ENCODE measurements at places on chromosomes 3 and 15. TPM values are rescaled to one million over a fixed set of nuclear protein-coding genes. Genes with fewer than 3 reads are reported as not detected.

Gene SMAD6
- 0.40 TPM for total RNA-seq

Gene PLA2G4E
- total RNA-seq, result not detected

Gene CRBN
- total RNA-seq, result 37.0 TPM

Gene THBS1
- 1.9 TPM for total RNA-seq

Gene CKMT1B
- total RNA-seq, result 0.66 TPM

Gene NRROS
- total RNA-seq, result 38.2 TPM

Gene NEK10
- total RNA-seq, result 0.28 TPM

Gene IL1RAP
- 24.8 TPM for total RNA-seq

Gene DNAH12
- total RNA-seq, result not detected

- DNase-seq, result peak; percentile 97
These were observed at the start of gene CHSY1 for GRCh38 chr15:101251830-101252820. TSS of gene CHSY1 (minus strand) at chr15:101252048. CDS start at chr15:101251456, 592 bp downstream.

GRCh38 chr3:62065985-62066693 is 307.2 kb downstream of the FEZF2 start:
- DNase-seq, result no peak

GRCh38 chr3:99620077-99620767 is 18.2 kb upstream of the COL8A1 start:
- DNase-seq, result no peak

GRCh38 chr15:52414936-52415335 is 113.7 kb downstream of the MYO5A start:
- no peak for DNase-seq

GRCh38 chr3:133895208-133896001 is at the start of gene RAB6B:
TSS of gene RAB6B (minus strand) at chr3:133895882. CDS start at chr3:133895466, 416 bp downstream.
- DNase-seq, result peak; percentile 60

GRCh38 chr15:88497109-88497765 is 29.7 kb downstream of the MRPS11 start:
- DNase-seq, result no peak

- DNase-seq, result no peak
These were observed 62.6 kb downstream of the RGMA start for GRCh38 chr15:93026380-93026817.

DNA sequence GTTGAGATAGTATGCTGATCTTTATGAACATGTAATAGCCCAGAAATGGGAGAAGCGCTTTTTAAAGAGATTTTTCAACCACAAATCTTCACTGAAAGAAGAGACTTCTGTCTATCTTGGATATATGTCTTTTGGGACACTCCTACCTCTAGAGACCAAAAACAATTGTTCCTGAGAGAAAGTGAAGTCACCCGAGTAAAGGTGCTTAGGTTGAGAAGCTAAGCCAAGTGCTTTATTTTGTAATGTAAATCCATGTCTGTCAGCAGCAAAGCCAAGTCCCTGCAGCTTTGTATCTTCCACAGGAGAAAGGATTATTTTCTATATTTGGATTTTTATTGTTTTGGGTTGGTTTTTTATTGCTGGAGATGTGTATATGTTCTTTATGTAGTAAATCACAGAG is 32.1 kb upstream of the B3GALNT1 start:
- DNase-seq, result no peak

Data from activated CD4-positive, alpha-beta T cell treated with anti-CD3 and anti-CD28 coated beads, Interleukin-2, amount 10 ng/mL, durations not matched to agents 24 days and 14 days (primary cell).